Mesangial cell (primary cell): ENCODE measurements at places on chromosomes 11 and 22. TPM values are rescaled to one million over a fixed set of nuclear protein-coding genes. Genes with fewer than 3 reads are reported as not detected.

DEPDC5 gene
- 8.1 and 9.5 TPM in 2 replicates for total RNA-seq

RIMBP3B gene
- not detected in 2 replicates for total RNA-seq

IFTAP gene
- total RNA-seq = 10.9 and 11.5 TPM in 2 replicates

SNX32 gene
- 0.89 TPM in 1 of 2 replicates, not detected in the other for total RNA-seq

CCDC89 gene
- 0.25 and 1.3 TPM in 2 replicates for total RNA-seq

C1QTNF4 gene
- 1.1 and 1.8 TPM in 2 replicates for total RNA-seq

P2RY2 gene
- 0.98 and 1.5 TPM in 2 replicates for total RNA-seq

DBX1 gene
- total RNA-seq = not detected in 2 replicates

HYLS1 gene
- total RNA-seq = 6.8 and 16.0 TPM in 2 replicates

LRRC56 gene
- total RNA-seq = 0.33 and 2.3 TPM in 2 replicates

APOL3 gene
- total RNA-seq = 1.4 and 3.4 TPM in 2 replicates

PAX6 gene
- not detected in 2 replicates for total RNA-seq

IGF2 gene
- total RNA-seq = 24.9 and 59.1 TPM in 2 replicates

DNAJB7 gene
- total RNA-seq = not detected in 2 replicates

SUSD2 gene
- 0.16 and 1.8 TPM in 2 replicates for total RNA-seq

BCO2 gene
- total RNA-seq = 1.8 and 2.1 TPM in 2 replicates

SLC5A1 gene
- not detected in 2 replicates for total RNA-seq

NRGN gene
- 0.76 and 11.1 TPM in 2 replicates for total RNA-seq

FAT3 gene
- 3.9 and 6.8 TPM in 2 replicates for total RNA-seq

SMC1B gene
- not detected in 2 replicates for total RNA-seq

PHOX2A gene
- total RNA-seq = 0.13 TPM in 1 of 2 replicates, not detected in the other

C11orf87 gene
- total RNA-seq = not detected in 2 replicates

ZNF280B gene
- 1.8 and 2.0 TPM in 2 replicates for total RNA-seq

SCGB1C1 gene
- 1.9 TPM in 1 of 2 replicates, not detected in the other for total RNA-seq

MOV10L1 gene
- total RNA-seq = under 0.01 and 0.76 TPM in 2 replicates

GGTLC3 gene
- total RNA-seq = not detected in 2 replicates

SPI1 gene
- total RNA-seq = not detected in 2 replicates

MPPED1 gene
- not detected in 2 replicates for total RNA-seq

CREB3L1 gene
- total RNA-seq = 23.0 and 30.4 TPM in 2 replicates
